Femur (tissue), 1 donor: ENCODE measurements at places on chromosomes 5 and 9.
A peak's percentile ranks its signal among the peaks of the same experiment; 100 is the strongest.

DNA sequence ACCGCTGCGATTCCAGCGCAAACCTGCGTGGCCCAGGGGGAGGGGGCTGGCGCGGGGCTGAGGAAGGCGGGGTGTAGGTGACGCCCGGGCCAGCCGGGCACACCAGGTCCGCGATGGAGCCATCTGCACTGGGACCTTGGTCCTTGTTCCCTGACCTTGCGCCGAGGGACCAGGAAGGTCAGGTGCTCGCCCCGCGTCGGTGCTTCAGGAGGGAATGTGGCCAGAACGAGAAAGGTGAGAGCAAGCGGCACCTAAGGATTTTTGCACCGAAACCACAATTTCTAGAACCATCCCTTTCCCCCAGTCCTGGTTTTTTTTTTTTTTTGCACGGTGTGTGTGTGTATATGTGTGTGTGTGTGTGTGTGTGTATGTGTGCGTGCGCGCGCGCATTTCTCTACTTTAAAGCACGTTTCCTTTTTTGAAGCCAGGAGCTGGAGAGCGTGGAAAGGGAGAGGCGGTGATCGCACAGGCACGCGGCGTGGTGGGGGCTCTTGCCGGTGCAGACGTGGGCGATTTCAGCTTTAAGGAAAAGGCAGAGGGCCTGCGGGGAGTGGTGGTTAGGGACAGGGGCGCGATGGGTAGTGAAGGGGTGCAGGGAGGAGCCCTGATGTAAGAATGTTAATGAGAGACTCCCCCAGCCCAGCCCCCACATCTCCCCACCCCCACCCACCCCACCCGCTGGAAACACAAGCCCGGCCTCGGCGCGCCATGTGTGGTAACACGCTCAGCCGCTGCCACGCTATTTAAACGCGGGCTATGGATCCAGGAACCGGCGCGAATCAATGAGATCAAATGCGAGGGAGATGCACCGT lies at the start of gene NPR3:
NPR3 (plus strand) TSS at position 772 of the 812 bp plus-strand sequence. CDS start 456 bp downstream, outside the sequence.
- peak; percentile 50 for DNase-seq

GRCh38 chr5:170896779-170897178 lies 35.0 kb downstream of the RANBP17 start:
- DNase-seq: no peak

GRCh38 chr5:128192368-128192767 lies 108.8 kb downstream of the SLC12A2 start:
- no peak for DNase-seq

- no peak for DNase-seq
Observed at GRCh38 chr5:99771296-99771695, 763.9 kb upstream of the FAM174A start.

DNA sequence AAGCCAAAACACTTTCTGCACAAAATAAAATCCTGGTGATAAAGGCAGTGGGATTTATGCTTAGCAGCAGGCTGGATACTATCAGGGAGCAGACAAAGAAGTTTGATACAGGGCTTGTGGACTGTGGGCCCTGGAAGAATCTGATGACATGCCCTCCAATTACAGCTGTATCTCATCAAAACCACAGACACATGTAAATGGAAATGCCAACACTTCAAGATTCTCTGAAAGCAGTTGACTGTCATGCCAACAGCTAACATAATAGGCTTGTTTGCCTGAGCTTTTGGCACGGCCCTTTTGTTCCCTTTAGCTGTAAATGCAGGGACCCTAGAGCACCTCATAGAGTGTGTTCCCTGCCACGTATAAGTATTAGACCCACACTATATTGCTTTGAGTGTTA lies 114.4 kb downstream of the STK32A start:
- DNase-seq: no peak

GRCh38 chr5:107296572-107296971 lies 374.2 kb downstream of the EFNA5 start:
- no peak for DNase-seq

GRCh38 chr9:132183715-132184114 lies 21.9 kb downstream of the NTNG2 start:
- no peak for DNase-seq

DNA sequence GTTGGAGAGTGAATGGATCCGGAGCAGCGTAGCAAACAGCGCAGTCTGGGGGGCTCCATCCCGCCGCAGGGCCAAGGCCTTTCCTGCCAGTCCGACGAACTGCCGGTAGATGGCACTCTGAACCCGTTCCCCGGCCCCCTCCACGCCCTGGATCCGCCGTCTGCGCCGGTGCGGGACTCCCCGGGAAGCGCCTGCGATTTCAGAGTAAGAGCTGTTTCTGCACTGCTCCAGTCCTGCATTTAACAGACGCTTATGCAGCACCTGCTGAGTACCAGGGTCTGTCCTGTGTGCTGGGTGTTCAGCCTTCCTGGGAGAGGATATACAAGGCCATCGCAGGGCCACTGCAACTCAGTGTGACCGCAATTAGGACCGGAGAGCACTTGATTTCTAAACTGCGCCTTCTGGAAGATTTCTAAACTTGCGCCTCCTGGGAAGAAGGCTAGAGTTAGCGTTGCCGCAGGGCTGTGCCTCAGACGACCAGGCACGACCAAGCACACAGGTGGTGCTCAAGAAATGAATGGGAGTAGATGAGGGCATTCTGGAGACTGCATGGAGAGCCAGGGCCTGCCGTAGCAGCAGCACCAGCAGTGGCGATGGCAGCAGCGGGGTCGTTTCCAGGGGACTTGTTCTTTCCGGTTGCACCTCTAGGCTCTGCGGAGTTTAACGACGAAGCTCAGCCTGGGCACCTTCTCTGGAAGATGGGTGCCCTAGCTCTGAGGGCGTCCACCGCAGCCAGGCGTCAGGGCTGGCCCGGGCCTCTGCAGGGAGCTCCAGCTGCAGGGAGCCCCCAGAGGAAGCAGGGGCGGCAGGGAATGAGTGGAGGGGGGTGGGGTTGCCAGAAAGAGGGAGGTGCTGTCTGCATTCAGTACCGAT lies 14.3 kb upstream of the TIFAB start:
- DNase-seq: peak; percentile 89

DNA sequence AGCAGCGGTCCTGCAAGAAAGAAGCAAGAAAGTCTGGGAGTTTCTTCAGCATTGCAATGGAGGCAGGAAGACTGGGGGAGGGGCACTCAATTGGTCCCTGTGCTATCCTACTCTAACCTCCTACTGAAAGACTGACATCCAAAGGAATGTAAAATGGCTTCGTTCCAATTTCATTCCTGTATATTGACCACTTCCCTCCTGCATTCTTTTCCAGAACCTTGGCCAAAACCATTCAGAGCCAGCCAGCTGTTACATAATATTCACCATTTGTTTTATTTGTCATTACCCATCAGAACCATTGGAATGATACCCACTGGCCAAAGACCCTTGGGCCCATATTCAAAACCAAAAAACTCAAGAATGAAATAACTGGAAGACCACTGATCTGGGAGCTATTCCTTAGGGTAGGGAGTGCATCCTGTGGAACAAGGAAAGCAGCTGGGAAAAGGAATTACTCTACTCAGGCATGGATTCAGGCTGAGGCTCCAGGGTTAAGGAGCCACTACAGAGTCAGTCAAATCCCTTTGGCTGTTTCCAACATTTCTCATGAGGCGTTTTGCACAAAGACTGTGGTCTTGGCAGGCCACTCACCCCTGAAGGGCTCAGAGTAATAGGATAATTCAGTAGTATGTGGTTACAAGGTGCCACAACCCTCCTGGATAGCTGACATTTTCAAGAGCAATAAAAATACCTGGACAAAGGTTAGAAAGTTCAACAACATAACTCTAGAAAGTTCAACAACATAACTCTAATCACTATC lies 148.7 kb upstream of the SLC1A3 start:
- DNase-seq: no peak

- DNase-seq: no peak
Observed at GRCh38 chr9:124088476-124088837, 76.9 kb downstream of the LHX2 start.

GRCh38 chr5:54673523-54674225 lies 156.1 kb downstream of the SNX18 start:
- DNase-seq: peak; percentile 55

DNA sequence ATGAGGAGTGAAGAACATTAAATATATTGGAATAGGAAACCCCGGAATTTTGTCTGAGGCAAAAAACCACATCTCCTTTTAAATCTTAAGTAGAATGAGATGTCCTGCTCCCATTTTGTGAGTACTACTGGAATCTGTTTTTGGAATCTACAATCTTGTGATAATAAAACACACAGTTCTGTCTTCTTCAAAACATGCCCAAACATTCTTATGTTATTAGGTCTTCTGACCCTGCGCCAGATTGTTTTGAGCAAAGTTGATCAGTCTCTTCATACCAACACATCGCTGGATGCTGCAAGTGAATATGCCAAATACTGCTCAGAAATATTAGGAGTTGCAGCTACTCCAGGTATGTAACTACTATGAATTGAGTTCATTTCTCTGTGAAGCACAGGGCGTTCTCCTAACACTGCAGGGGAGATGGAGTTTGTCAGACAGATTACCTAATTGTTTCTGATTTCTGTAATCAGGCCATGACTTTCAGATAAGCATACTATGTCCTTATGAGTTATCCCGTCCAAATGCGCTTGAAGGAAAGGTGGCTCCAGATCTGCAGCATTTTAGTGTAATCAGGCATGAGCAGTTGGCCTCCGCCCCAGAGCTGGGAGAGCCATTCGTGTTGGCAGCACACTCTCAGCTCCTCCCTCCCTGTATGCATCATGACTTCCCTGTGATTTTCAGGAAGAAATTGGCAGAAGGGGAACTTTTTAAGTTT lies 88.0 kb downstream of the NLN start:
- peak; percentile 79 for DNase-seq
